ENCODE measurements at places on chromosomes 12 and 14.
A peak's percentile ranks its signal among the peaks of the same experiment; 100 is the strongest.

- DNase-seq = no peak
These were observed 54.7 kb downstream of the PPM1A start for GRCh38 chr14:60303745-60304144.

- no peak for DNase-seq
These were observed 18.5 kb upstream of the PCNX1 start for GRCh38 chr14:70888681-70889175.

- DNase-seq = no peak
These were observed 119.1 kb downstream of the CACNA1C start for GRCh38 chr12:2171672-2172426.

DNA sequence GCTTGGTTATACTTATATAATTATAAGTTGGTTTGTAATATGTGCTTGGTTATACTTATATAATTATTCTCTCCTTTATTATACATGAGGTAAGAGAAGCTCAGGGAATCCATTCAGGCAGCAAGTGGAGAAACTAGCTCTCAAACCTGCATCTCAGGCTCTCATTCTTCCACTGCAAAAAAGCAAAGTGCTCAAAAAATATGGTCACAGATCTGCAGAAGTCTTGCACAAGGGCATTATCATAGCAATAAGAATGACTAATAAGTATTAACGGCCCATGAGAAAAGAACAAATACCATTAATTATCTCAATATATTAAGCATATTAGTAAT, 476 bp upstream of the TRAFD1 start:
- no peak for DNase-seq

DNA sequence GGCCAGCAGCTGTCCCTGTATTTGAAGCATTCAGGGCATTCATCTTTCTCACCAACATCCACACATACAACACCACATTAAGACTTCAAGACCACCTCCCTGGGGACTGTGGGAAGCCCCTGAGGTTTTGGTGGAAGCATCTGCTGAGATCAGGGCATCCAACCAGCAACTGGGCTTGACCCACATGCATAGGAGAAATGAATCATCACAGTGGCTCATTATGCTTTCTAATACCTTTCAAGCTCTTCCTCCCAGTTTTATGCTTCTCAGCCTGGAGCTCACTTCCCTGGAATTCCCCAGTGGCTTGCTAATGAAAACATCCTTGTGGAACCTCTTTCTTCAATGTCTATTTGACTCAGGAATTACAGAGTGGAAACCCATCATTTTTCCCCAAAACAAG, 21.4 kb upstream of the CMKLR1 start:
- no peak for DNase-seq

GRCh38 chr12:97283297-97283696, 179.3 kb upstream of the RMST start:
- DNase-seq = peak; percentile 33

DNA sequence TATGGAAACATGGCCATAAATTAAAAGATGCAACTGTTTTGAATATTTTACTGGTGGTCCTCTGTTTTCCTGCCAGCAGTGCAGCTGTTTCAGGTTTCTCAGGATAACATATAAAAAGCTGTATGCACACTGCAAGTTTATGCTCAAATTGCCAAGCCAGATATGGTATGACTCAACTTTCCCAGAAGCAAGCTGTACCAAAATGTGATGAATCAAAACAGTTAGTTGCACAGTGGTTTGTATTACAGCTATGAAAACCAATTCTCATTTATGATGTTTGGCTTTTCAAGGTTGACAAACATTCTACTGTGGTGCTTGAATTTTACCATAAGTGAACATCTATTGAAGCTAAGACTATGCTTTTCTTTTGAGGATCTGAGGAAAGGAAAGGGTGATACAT, 15.5 kb downstream of the TRMT5 start:
- no peak for DNase-seq

DNA sequence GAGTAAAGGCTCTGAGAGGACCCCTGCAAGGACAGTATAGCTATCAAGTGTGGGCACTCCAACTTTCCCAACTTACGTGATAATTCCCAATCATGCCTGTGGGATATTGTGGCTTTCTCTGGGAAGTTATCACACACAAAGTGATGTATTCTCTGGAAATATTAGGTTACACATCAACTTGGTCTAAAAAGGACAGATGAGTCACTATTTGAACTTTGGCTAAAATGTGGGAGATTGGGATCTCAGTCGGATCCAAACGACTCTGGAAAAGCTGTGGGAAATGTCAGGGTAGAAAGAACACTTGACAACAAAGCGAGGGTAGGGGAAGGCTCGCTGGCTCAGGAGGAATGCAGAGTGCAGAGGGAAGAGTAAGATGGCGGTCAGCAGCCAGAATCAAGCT, 1048.9 kb downstream of the BCL11B start:
- no peak for DNase-seq

GRCh38 chr14:50860478-50861086, 11.3 kb upstream of the ABHD12B start:
- DNase-seq = peak; percentile 88

GRCh38 chr14:26233118-26233517, 364.7 kb downstream of the NOVA1 start:
- no peak for DNase-seq

GRCh38 chr12:6337958-6338433, 3.9 kb downstream of the TNFRSF1A start:
- no peak for DNase-seq

GRCh38 chr12:119393677-119394076, 59.1 kb downstream of the CCDC60 start:
- DNase-seq = no peak

DNA sequence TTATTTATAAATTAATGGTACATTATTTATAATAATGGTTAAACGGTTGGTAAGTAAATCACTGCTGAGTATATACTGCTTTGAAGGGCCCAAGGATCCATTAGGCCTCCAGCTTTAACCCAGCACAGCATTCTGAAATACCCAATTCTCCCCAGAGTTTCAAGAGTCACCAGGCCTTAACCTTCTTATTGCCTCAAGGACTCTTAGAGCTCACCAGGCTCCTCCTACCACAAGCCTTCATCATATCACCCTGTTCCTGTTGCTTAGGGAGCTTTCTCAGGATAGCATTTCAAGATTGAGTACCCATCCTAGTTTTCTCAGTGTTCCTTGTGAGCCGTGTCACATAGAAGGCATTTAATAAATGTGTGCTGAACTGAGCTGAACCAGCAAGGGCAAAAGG, 242.5 kb downstream of the FBXL14 start:
- DNase-seq = no peak

DNA sequence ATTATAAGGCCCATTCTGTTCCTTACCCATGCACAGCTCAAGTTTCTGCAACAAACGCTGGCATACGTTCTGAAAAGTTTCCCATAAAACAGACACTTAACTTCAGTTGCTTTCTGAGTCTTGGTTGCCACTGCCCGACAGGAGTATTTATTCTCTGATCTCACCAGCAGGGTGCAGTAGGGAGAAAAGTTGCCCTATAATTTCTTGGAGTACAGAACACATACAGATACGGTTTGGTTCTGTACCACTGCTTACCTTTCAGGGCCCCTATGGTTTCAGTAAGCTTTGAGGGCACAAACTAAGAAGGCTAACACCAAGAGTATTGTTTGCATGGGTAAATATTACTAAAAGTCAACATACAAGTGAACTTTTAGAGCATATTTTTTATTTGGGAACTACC, 77.9 kb downstream of the SPATA7 start:
- peak; percentile 51 for DNase-seq

DNA sequence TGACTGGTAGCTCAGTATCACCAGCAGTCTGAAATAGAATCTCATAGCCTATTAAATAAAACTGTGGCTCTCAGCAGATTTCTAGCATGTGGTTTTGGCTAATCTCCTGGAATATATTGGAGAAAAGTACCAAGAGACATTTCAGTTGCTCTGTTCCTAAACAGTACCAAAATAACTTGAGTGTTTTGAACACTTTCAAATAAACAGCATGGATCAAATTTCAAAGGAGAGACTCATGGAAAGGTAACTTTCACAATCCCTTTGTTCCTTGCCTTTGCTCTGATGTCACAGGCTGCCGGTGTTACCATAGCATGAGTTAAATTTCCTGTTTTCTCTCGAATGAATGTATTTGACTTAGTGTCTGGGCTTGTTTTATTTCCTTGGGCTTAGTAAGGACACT, 3.4 kb downstream of the ARG2 start:
- DNase-seq = no peak

- no peak for DNase-seq
These were observed 312.1 kb downstream of the SEC23A start for GRCh38 chr14:38790916-38791315.

GRCh38 chr12:2083561-2083960, 30.8 kb downstream of the CACNA1C start:
- DNase-seq = no peak

DNA sequence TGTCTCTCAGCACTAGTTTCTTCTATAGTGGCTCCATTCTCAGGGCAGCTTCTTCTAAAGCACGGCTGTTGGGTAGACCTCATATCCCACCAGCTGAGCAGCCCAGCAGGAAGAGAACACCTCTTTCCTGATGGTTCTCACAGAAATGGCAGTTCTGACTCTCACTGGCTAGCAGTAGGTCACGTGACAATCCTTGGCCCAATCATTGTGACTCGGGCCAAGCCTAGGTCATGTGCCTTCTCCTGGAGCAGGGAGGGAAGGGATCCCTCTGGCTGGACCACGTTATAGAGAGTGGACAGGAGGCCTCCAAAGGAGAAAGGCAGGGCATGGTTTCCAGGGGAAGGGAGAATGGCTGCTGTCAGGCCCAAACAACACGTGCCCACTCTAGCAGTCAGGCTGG, 149.1 kb downstream of the AACS start:
- DNase-seq = no peak

DNA sequence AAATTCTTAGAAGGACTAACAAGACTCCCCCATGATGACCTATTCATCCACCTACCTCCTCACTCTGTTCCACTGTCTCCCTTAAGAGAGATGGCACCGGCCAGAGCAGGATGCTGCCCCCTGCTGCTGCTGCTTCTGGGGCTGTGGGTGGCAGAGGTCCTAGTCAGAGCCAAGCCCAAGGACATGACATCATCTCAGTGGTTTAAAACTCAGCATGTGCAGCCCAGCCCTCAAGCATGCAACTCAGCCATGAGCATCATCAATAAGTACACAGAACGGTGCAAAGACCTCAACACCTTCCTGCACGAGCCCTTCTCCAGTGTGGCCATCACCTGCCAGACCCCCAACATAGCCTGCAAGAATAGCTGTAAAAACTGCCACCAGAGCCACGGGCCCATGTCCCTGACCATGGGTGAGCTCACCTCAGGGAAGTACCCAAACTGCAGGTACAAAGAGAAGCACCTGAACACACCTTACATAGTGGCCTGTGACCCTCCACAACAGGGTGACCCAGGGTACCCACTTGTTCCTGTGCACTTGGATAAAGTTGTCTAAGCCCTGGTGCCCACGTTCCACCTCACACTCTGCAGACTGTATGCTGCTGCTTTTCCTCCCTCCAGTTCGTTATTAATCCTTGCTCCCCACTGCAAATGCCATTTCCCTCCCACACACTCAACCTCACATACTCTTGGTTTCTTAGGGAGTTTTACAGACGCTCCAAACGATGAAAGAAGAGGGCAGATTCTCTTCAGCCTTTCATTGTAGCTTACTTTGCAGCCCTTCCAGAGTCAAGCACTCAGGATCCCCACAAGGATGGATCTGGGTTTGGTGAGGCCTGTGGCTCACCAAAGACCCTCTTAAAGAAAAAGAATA, at the start of gene RNASE8:
TSS of gene RNASE8 (plus strand) at position 20 of the 873 bp plus-strand sequence. CDS start at position 91, 71 bp downstream.
- DNase-seq = no peak

- DNase-seq = no peak
These were observed 6.0 kb upstream of the ACADS start for GRCh38 chr12:120719496-120720233.

DNA sequence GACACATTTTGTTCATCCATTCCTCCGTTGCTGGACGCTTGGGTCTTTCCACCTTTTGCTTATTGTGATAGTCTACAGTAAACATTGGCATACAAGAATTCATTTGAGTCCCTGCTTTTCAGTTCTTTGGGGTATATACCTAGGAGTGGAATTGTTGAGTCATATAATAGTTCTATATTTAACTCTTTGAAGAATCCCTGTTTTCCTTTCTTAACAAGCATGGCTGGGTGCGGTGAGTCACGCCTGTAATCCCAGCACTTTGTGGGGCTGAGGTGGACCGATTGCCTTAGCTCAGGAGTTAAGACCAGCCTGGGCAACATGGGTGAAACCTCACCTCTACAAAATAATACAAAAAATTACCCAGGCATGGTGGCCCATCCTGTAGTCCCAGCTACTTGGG, 75.4 kb downstream of the CCDC92 start:
- no peak for DNase-seq

DNA sequence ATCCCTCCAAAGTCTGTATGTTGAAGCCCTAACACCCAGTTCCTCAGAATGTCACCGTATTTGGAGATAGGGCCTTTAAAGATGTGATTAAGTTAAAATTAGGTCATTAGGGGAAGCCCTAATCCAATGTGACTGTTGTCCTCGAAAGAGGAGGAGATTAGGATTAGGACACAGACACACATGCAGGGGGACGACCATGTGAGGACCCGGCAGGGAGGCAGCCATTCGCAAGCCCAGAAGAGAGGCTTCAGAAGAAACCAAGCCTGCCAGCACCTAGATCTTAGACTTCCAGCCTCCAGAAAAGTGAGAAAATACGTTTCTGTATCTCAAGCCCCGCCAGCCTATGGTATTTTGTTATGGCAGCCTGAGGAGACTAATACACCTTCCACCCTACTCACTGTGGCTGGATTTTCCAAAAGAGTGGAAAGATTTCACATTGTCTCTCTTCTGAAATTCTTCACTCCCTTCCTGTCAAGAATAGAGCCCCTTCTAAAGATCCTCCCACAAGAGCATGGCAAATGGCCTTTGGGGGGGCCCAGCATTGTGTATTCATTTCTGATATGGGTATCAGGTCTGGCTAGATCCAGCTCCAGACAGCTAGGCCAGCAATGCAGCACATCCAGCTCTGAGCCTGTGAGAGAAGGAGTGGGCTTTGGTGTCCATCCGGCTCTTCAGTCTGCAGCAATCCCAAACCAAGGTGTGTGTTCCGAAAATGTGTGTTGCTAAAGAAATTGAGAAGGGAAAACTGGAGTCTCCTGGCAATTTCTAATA, 15.4 kb upstream of the UBC start:
- DNase-seq = no peak

GRCh38 chr14:36676236-36676635, 14.6 kb downstream of the PAX9 start:
- peak; percentile 44 for DNase-seq

GRCh38 chr12:65200007-65200665, 30.8 kb downstream of the LEMD3 start:
- no peak for DNase-seq

DNA sequence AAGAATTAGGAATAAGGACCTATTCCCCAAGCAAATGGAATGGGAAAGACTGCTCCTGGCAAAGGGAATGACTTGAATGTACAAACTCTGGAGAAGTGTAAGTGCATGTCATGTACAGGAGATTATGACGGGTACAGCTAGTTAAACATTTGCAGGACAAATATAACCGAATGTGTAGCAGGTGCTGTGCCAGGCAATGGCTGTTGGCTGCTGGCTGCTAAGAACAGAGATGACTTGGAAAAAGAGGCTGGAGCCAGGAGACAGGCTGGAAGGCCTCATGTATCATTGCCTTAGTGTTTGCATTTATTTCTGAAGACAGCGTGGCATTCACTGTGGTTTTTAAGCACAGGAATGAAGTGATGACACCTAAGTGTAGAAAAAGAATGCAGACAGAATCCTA, 136.8 kb downstream of the TTC8 start:
- DNase-seq = no peak

Measured in iPS-NIHi11 (cell line).